ENCODE measurements at places on chromosomes 5 and 9.
A peak's percentile ranks its signal among the peaks of the same experiment; 100 is the strongest.

DNA sequence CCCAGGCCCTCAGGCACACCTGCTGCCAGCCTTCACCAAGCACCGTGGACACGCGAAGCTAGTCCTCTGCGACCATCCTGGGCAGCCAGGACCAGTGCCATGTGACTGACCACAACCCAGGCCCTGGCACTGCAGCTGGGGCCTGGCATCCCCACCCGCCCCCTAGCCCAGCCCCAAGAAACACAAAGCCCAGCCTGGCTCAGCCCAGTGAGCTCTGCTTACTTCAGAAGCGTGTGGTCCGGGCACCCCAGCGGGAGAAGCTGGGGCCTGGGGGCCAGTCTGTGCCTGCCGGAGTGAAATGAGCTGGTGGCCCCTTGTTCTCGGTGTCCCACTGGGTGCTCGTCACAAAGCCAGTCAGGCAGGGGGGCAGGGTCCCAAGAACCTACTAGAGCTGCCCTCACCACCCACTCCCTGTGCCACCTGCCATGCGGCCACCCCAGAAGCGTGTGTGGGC, 87.9 kb downstream of the KCNT1 start:
- no peak for DNase-seq

DNA sequence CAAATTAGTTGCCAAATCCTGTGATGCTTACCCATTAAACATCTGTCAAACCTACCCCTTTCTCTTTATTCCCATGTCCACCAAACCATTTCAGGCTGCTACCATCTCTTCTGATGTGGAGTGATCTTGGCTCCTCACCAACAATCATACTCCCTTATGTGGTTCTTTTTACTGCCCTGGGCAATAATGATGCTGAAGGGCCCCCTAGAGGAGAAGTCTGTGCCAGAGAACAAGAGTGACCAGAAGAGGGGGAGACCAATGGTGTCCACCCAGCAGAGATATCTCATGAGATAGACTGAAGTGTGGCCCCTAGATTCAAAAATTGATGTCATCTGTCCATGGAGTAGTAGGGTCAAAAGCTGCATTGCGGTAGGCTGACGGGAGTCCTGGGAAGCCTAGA, 10.9 kb downstream of the LRRC70 start:
- DNase-seq, result no peak

- DNase-seq, result no peak
Observed at GRCh38 chr9:115531410-115532125, 413.6 kb upstream of the TNC start.

DNA sequence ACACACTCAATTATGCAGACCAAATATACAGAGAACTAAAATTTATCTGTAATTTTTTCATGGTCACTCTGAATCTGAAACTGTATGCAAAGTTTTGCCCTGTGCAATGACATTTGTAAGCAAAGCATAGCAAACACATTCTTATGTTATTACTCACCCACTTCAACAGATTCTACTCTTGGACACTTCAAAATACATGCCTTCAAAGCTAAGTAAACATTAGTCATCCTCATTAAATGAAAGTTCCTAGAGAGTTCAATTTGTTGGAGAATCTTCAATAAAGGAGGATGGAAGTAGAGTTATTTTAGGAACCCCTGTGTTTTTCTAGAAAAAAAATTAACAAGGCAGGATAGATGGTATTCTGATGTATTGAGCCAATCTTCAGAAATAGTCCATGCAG, 639.7 kb upstream of the C9orf72 start:
- DNase-seq, result peak; percentile 85

DNA sequence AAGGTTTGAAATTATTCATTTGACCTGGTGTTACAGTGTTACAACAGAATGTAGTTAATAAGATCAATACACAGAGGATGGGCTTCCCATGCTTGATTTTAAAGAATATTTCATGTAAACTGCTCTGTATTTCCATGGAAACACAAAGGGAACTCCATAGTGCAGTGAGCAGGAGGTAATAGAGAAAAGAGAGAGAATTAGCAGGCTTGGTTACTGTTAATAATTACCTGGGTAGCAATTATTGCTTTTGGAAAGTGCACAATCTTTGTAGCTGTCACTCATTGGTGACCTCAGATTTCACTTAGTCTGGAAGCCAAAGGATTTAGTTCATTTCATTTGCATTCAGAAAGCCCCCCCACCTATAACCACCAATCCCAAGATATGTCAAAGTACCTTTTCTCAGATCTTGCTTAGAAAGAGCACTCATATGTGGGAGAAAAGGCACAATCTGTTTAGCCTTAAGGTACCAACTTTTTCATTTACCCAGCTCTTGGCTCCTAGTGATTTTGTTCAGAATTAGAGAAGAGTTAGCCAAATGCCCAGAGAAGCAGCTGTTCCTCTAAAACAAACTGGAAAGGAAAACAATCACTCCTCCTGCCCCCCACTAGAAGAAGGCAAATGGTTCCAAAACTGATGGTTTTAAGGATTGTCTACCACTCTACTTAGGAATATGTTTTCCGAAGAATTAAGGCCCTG, 234.5 kb upstream of the SLC24A2 start:
- no peak for DNase-seq

DNA sequence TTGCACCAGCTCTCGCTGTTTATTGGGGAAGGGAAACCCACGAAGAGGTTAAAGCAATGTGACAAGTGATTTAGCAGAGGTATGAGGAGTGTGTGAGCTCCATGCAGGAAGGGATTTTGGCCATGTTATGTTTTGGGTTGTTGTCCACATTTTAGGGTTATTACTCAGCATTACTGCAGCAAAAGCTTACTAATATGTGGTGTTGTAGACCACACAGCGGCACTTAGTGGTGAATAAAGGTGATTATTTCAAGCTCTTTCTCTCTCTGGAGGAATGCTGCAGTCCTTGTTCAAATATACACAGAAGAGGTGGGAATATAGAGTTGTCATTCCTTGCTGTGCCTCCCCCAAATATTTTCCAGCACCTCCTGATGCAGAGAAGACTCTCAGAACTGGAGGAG, 29.7 kb upstream of the AKNA start:
- DNase-seq, result no peak

- DNase-seq, result peak; percentile 73
Observed at GRCh38 chr9:121447321-121447834, 52.3 kb downstream of the GGTA1 start.

- DNase-seq, result no peak
Observed at GRCh38 chr5:95083606-95084005, 201.3 kb downstream of the MCTP1 start.

GRCh38 chr5:89638871-89639270, 755.9 kb upstream of the MEF2C start:
- DNase-seq, result no peak

DNA sequence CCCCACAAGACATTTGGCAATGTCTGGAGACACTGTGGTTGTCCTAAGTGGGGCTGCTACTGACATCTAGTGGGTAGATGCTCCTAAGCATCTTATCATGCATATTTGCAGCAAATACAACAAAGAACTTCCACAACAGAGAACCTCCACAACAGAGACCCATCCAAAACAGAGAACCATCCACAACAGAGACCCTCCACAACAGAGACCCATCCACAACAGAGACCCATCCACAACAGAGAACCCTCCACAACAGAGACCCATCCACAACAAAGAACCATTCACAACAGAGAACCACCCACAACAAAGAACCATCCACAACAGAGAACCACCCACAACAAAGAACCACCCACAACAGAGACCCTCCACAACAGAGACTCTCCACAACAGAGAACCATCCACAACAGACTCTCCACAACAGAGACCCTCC, 32.8 kb downstream of the ARPC5L start:
- DNase-seq, result peak; percentile 33

- DNase-seq, result no peak
Observed at GRCh38 chr5:170813231-170813630, 29.7 kb downstream of the GABRP start.

- peak; percentile 90 for DNase-seq
Observed at GRCh38 chr9:2570615-2571479, 50.7 kb upstream of the VLDLR start.

- no peak for DNase-seq
Observed at GRCh38 chr5:135546912-135547311, 11.1 kb upstream of the NEUROG1 start.

GRCh38 chr5:109640976-109641375, 48.8 kb upstream of the MAN2A1 start:
- no peak for DNase-seq

- no peak for DNase-seq
Observed at GRCh38 chr5:14341571-14342230, 198.6 kb downstream of the TRIO start.

- DNase-seq, result no peak
Observed at GRCh38 chr5:63553073-63553472, 409.2 kb downstream of the HTR1A start.

DNA sequence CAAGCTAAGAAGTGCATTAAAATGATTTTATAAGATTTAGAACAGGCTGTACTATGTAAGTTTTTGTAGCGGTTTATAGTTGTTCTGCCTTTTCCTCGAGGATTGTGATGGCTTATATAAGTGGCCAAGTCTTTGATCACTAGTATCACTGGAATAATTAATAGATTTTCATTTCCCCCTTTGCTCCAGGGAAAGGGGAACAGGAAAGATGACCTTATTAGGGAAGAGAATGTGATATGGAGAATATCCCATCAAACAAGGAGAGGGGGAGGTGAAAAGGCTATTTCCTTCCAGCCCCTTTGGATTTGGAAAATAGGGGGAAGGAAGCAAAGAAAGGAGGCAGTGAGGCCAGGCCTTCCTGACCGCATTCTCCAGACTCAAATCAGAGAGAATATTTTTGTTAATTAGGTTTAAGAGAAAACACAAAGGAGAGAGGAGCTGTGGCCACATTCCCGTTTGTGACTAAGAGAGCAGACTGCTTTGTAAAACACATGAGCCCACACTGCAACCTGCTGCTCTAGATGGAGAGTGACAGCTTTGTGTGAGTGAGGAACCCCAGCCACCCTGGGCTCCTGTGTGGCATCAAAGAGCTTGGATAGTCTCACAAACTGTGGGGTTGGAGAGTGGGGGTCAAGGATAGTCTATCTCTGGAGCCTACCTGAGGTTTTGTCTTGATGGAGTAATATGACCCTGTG, 359.5 kb downstream of the DTWD2 start:
- no peak for DNase-seq

GRCh38 chr5:177557041-177557647, 2.8 kb upstream of the FAM193B start:
- DNase-seq, result peak; percentile 89

- DNase-seq, result peak; percentile 11
Observed at GRCh38 chr9:134895908-134896833, 15.6 kb downstream of the FCN2 start.

DNA sequence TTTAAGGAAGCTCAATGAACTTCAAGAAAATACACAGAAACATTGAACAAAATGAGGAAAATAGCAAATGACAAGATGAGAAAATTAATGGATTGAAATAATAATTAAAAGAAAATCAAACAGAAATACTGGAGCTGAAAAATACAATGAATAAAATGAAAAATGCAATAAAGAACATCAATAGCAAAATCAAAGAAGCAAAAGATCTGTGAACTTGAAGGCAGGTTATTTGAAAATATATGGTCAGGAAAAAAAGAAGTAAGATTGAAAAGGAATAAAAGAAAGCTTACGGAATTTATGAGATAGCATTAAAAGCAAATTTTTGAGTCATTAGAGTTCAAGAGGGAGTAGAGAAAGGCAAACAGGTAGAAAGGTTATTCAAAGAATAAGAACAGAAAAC, 42.4 kb downstream of the CERT1 start:
- DNase-seq, result no peak

DNA sequence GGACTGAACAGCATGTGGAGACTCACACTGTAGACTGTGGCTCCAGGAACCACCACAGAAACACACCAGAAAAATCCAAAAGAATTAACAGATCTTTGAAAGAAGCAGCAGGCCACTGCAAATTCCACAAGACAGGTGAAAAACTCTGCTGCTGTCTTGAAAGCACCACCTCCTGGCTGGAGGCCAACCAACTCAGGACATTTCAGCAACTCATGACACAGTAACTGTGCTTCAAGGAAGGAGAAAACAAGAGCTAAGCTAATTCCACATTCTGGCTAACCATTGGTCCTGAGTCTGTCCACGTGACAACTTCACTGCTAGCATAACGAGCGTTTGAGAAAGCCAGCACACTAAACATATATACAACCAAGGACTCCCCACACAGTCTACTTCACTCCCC, 625.1 kb downstream of the PRELID2 start:
- DNase-seq, result no peak

- no peak for DNase-seq
Observed at GRCh38 chr5:181149806-181150733, 2.7 kb downstream of the OR2V2 start.

DNA sequence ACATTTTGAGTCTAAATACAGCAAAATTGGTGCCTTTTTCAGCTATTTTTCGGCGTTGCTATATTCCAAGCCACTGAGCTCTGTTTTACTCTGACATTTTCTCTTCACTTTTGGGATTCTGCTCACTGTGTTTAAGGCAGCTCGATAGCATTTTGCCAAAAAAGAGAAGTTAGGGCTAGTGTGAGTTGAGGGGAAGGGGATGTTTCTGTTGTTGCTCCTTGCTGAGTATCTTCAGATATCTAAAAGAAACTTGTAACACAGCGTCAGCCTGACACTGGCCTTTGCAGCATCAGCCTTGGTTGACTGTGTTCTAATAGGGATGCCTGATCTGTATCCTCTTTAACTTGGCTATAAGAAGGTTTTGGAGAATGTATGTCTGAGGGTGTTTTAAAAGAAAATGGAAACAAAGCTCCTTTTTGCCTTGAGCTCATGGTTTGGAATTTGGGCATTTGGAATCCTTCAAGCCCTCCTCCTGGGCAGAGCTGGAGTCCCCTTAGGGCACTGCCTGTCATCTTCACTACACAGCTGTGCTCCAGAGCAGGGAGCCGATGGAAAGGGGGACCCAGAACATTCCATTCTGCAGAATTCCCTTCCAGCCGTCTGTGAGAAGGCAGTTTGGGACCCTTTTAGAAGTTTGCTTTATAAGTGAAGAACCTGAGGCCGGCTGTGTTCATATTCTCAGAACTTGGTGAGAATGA, 63.0 kb downstream of the EXOSC2 start:
- DNase-seq, result no peak

GRCh38 chr5:59174248-59174844, 591.5 kb downstream of the RAB3C start:
- peak; percentile 84 for DNase-seq

- DNase-seq, result peak; percentile 41
Observed at GRCh38 chr5:132464156-132464939, 26.2 kb downstream of the IRF1 start.

DNA sequence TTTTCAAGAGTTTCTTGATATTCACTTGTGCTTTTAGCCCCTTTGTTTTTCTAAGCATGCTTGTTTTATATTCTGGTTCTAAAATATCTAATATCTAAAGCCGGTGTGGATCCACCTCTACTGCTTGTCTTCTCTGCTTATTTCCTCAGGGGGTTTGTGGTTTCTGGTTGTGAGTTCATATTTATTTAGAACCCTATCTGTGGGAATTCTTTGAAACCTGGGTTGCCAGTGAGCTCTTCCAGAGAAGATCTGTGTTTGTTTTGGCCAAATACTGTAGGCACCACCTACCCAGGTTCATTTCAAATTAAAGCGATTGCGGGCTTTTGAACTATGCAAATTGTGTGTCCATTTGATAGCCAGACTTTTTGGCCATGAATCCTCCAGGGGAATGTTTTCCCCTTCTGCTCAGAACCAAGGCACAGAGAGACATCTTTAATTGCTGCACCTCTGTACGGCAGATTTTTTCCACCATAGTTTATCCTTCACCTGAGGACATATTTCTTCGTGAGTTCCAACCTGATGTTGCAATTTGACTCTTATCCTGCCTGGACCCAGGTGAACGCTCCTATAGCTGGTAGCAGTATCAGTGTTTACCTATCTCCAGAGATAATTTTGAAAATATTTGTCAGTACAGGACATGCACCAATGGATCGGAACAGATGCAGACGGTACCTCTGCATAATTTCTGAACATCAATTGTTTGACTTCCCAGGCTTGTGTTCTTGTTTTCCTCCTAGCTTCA, 2.4 kb upstream of the ZBTB43 start:
- DNase-seq, result no peak

GRCh38 chr5:130164966-130165365, 260.7 kb downstream of the CHSY3 start:
- no peak for DNase-seq

Data from SW480 (cell line).